ENCODE measurements at places on chromosomes 7 and 10. TPM values are rescaled to one million over a fixed set of nuclear protein-coding genes. Genes with fewer than 3 reads are reported as not detected.

MOSPD3 gene
- 12.1 TPM for total RNA-seq

DNA sequence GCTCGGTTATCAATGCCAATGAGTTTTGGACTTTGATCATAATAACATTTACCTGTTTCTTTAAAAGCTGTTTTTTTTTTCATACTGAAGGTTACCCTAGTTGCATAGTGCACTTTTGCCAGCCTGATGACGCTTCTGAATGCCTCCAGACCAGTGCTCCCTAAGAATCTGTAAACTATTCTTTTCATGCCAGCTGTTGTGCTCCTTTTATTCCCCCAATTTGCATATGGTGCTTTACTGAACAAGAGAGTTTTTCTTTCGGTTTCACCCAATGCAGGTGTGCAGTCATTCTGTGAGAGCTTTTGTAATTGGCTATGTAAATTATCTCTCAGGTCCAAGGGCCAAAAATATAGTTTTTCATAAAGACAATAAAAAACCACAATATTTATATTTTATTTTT lies 48.1 kb upstream of the GLCCI1 start:
- DNase-seq, result no peak

GRCh38 chr10:131822013-131822691 lies 78.7 kb upstream of the PPP2R2D start:
- DNase-seq, result no peak

GRCh38 chr7:150388709-150389531 lies 9.8 kb downstream of the ZNF775 start:
- no peak for DNase-seq

FAM24B gene
- total RNA-seq, result 9.3 TPM

DNA sequence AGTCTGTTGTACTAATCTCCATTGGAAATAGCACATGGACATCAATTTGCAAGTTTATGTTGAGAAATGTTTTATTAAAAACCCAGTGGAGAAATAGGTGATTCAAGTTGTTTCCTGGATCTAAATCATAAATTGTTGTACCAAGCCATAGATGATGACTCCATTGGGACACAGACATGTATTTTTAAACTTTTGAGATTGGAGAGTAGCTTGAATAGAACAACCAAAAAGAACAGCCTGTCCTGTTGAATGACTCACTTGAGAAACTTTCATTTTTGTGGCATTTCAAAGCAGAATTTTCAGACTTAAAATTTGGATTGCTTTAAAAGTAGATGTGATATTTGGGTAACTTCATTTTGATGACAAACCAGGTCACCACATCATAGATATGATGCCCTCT lies 197.5 kb downstream of the GPAM start:
- DNase-seq, result no peak

ST8SIA6 gene
- total RNA-seq, result 0.23 TPM

- DNase-seq, result no peak
These were observed 282.1 kb upstream of the PPP2R2D start for GRCh38 chr10:131618587-131619267.
